ENCODE measurements at places on chromosomes 12 and 14.

DNA sequence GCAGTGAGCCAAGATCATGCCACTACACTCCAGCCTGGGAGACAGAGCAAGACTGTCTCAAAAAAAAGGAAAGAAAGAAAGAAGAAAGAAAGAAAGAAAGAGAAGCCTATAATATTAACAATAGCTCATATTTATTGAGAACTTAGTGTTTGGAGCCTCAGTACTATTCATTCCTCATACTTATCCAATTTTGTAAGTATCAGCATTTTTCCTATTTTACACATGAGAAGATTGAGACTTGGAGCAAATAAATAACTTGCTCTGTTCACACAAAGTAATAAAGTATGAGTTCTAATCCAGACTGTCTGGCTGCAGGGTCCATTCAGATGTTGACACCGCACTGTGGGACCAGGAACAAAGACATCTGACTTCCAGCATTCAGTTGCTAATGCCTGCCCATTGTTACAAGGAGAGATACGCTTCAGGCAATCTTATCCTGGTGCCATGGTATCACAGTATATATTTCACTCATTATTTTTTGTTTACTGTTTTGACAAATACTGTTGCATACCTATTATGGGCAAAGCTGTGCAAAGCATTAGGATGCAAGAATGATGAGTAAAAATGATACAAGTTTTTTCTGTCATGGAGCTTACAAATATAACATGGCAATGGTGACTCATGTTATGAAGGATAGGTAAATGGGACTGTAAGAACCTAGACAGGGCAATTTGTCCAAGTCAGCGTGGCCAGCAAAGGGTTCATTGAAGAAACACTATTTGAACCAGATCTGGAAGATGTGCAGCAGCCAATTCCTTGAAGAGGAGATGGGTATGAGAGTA is 21.4 kb upstream of the TMTC2 start:
- no peak for DNase-seq

- no peak for DNase-seq
Observed at GRCh38 chr12:78036874-78037273, 206.2 kb downstream of the NAV3 start.

DNA sequence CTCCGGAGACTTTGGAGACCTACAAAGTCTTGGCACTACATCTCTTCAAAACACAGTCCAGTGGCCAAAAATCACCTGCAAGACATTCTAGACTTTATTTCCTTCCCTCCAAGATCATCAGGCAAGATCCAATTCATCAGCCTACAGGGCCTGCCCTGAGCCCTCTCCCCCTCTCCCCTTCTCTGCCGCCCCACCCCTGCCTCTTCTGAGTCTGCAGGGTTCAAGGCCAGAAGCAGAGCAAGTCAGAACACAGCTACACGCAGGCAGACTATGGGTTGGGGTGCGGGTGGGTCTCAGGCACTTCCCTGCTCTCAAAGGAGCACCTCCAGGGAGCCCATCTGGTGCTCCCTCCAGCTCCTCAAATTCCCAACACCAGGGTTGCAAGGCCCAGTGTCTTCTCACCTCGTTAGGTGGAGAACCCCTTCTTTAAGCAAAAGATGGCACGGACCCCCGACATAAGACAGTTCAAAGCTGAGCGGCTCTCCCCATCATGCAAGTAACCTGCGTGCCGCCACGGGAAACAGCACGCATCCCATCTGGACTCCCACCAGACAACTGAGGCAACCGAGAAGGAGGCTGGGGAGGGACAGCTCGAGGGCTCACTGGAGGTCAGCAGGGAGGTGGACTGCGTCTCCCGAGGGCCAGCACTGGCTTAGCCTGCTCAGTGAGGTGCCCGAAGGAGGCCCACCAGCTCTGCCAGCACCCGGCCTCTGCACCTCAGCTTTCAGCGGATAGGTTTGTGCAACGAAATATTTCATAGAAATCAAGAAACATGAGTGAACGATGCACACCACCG is 5.6 kb upstream of the INF2 start:
- no peak for DNase-seq

- DNase-seq = no peak
Observed at GRCh38 chr12:53599579-53599978, 26.6 kb downstream of the ATF7 start.

GRCh38 chr12:95481072-95481471 is 7.1 kb downstream of the METAP2 start:
- DNase-seq = no peak
